ENCODE measurements at places on chromosomes 3 and 15.

GRCh38 chr15:68208636-68209240, 3.6 kb upstream of the CALML4 start:
- no peak for DNase-seq

- no peak for DNase-seq
Measured at GRCh38 chr3:127373441-127374085, 85.7 kb upstream of the PRR20G start.

- DNase-seq, result no peak
Measured at GRCh38 chr3:195828762-195829161, 17.0 kb upstream of the MUC4 start.

DNA sequence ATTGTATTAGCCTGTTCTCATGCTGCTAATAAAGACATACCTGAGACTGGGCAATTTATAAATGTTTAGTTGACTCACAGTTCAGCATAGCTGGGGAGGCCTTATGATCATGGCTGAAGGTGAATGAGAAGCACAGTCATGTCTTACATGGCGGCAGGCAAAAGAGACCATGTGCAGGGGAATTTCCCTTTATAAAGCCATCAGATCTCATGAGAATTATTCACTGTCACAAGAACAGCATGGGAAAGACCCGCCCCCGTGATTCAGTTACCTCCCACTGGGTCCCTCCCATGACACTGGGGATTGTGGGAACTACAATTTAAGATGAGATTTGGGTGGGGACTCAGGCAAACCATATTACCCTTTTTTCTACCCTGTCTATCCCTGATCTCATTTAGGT, 51.5 kb upstream of the MYZAP start:
- no peak for DNase-seq

GRCh38 chr3:144332868-144333267, 361.2 kb downstream of the DIPK2A start:
- no peak for DNase-seq

GRCh38 chr3:71577011-71577410, 6.5 kb downstream of the FOXP1 start:
- DNase-seq, result no peak

GRCh38 chr3:38576131-38576525, 73.4 kb downstream of the SCN5A start:
- DNase-seq, result no peak

DNA sequence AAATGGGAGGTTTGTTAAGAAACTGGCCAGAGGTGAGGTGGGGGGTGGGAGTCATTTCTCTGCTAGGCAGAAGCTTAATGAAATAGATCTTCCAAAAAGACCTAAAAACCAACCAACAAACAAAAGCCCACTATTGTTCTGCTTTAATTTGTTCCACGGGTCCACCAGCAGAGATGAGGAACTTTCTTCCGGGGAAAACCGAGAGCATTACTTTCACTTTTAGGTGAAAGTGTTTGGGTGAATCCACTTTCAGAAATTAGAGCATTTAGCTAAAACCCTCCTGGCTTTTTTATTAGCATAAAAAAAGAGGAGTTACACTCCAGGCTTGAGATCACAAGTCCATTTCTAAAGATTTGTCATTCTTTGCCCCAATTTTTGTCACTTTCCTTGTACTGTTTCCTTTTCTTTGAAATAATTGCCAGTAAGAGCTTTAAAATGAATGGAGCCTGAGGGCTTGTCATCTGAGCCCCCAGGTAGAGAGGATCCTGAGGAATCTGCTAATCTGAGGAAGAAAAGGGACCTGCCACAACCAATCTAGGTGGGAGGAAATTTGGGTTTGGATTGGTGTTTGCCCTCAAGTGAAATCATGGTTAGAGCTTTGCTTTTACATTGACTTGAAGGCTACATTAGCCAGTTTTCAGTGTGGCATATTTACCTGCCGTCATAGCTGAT, 667.6 kb downstream of the NAALADL2 start:
- DNase-seq, result no peak

DNA sequence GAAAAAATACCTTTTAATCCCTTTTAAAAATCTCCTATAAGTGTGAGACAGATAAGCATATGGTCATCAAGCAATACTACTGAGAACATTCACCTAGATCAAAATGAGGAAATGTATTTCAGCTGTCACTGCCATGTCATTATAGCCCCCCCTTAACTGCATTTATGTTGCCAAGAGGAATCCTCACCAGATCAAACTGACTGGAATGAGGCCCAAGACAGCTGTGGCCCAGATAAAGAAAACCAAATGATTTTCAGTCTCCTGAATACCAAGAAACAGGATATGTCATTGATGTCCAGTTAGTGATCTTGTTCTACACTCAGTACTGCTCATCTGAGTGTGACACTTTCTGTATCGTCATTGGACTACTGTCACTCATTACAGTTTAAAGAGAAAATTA, 35.1 kb upstream of the CPB1 start:
- no peak for DNase-seq

DNA sequence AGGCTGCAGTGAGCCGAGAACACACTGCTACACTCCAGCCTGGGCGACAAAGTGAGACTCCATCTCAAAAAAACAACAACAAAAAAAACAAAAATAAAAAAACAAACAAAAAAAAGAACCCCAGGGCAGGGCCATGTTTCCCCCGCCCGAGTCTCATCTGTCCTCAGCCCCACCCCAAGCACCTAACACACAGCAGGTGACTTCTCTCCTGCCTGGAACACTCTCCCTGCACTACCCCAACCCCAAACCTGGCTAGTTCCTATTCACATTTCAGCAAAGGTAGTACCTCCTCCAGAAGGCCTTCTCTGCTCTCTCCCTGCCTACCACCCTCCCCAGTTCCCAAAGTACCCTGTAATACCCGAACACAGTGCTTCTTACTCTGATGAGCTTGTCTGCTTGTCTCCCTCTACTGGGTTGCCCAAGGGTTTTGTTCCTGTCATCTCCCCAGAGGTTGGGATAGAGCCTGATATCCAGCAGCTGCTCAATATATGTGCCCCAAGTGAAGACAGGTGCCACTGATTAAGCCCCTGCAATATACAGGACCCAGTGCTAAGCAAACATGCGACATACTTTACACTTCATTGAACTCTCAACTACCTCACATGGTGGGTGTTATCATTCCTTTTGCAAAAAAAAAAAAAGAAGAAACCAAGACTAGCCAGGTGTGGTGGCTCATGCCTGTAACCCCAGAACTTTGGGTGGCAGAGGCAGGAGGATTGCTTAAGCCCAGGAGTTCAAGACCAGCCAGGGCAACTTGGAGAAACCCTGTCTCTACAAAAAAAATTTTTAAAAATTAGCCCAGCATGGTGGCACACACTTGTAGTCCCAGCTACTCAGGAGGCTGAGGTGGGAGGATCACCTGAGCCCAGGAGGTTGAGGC, 103.6 kb downstream of the DAPK2 start:
- no peak for DNase-seq

DNA sequence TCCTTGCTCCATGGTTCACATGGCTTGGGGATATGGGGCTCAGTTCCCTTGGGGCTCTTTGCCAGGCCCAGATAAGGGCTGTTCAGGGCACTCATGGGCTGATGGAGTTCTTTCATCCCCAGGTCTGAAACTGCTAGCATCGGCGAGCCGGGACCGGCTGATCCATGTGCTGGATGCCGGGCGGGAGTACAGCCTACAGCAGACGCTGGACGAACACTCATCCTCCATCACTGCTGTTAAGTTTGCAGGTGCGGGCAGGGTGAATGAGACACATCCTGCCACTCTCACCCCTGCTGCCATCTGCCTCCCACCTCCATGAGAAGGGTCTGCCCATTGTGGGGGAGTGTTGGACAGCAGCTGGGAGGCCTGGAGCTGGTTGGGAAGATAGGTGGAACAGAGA, 11.1 kb upstream of the JMJD7 start:
- DNase-seq, result no peak

GRCh38 chr3:46619845-46620778, 7.8 kb downstream of the FAM240A start:
- no peak for DNase-seq

DNA sequence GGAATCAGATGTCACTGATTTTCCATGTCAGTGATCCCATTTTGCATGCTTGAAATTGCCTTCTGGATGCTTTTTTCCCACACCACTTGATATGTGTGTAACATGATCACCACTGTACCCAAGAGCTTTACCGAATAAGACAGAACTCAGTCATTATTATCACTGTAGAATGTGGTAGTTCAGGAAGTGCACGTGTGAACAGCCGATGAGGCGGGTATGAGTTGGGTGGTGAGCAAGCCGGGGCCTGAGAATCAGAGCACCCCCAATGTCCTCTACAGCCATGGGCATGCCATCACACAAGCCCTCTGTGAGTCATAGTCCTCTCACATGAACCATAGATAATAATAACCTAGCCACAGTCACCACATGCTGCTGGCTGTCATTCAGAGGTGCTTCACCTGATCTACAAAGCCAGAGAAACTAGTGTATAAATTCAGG, 470.8 kb downstream of the SOX2 start:
- no peak for DNase-seq

DNA sequence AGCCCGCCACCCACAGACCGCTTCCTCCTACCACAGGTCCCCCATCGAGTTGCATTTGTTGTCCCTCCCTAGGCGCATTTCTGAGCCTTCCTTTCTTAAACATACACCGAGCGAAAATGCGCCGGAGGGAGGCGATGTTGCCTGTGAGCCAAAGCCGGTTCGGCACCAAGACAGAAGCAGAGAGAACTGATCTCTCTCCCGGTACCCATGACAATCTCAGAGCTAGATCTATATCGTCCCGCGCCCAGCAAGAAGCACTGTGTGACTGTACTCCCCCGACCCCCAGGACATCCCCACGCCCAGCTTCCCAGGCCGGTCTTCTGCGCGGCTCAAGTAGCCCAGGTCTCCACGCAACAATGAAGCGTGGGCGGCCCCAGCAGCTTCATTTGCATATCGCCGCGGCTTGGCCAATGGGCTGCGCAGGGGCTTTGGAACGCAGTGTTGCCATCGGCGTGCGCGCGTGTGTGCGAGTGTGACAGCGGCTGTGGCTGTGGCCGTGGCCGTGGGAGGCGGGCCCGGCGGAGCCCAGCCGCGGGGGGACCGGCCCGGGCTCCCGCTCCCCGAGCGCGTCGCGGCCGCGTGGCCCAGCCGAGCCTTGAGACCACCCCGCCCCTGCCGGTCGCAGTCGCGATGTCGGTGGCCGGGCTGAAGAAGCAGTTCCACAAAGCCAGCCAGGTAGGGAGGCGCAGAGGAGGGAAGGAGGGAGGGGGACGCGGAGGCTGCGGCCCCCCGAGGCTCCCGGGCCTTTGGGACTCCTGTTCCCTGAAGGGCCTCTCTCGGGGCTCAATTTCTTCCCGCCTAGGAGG, at the start of gene SH3GL3:
Gene SH3GL3, plus strand, starts transcription at position 438 of the 806 bp plus-strand sequence. Its CDS starts 193 bp downstream, at position 631.
- no peak for DNase-seq

GRCh38 chr3:43489930-43490329, 131.9 kb downstream of the ANO10 start:
- no peak for DNase-seq

DNA sequence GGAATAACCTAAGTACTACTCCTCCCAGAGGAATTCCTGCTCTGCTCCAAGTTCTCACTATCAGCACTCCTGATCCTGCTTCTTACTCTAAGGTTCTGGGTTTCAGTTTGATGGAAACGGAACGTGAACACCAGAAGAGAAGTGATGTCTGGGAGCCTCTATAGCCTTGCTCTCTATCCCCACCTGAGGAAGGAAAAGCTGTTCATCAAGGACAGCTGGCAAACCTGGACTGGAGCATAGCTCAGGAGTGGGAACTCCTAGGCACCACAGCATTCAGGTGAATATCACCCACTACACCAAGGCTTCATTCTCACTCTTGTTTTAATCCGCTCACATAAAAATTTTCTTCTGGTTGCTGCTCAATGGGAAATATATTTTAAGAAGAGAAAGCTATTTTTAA, 13.0 kb upstream of the CADPS start:
- DNase-seq, result no peak

DNA sequence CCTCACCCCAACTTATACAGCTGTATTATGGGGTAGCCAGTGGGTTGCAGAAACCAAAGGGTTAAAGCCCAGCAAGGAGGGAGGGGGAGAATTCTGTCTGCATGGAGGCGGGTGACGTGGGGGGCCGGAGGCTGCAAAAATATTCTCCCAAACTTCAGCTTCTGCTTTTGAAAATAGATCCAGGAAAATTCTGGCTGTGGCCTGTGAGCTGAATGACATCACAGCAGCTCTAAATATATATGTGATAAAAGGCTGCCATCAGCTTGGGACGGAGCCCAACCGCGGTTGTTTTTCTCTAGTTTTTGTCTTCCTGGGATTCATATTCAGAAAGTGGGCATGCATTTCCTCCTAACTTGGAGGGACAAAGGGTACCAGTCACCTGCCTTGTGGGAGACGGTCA, 27.6 kb downstream of the MAPKAPK3 start:
- no peak for DNase-seq

DNA sequence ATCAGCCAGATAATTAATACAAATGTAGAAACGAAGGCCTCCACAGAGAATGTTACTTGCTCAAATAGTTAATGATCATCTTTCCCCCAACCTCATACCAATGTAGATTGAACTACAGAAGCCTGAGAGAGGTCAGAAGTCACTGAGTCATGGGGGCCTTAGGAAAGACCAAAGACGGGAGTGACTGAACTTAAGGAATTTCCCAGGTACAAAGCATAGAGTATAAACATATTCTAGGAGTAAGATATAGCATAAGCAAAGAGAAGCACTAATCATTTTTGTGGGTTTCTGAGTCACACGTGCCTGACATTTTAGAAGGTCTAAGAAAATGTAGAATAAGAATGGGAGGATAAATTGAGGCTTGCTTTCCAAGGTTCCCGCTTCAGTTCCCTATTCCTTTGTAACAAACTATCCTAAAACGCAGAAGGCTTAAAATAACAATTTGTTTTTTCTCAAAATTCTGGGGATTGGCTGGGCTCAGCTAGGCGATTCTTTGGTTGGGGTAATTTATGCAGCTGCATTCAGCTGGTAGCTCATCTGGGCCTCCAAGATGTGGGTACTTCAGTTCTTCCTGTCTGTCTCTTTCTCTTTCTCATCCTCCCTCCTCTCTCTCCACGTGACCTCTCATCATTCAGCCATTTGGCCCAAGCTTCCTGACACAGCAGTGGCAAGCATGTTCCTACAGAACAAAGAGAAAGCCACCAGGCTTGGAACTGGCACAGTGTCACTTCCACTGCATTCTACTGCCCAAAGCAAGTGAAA, 422.6 kb downstream of the FOXP1 start:
- DNase-seq, result no peak

GRCh38 chr3:128807186-128807830, 72.1 kb upstream of the ACAD9 start:
- no peak for DNase-seq

DNA sequence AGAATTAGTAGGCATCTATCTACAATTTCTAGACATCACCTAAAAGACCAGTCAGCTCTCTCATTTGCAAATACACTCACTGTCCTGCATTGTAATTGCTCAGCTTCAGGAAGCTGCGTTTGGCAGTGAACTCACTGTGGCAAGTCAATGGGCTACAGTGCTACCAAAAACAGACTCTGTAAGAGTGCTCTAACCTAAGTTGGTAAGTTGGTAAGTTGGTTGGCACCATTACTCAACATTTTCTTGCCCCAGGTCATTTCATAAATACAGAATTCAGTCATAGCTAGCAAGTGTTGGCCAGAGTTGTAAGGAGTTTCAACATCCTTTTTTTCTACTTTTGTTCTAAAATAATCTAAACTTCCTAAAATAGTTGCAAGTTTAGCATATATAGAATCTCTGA, 466.3 kb downstream of the NAALADL2 start:
- no peak for DNase-seq

Data from AG09309 (cell line).